ENCODE measurements at places on chromosomes 5 and 9.
A peak's percentile ranks its signal among the peaks of the same experiment; 100 is the strongest.

GRCh38 chr9:123807251-123807650 lies 122.7 kb downstream of the DENND1A start:
- no peak for DNase-seq

GRCh38 chr9:132699956-132700355 lies 29.7 kb downstream of the GTF3C4 start:
- DNase-seq, result no peak

- no peak for DNase-seq
These were observed 57.9 kb downstream of the NDST1 start for GRCh38 chr5:150565868-150566267.

DNA sequence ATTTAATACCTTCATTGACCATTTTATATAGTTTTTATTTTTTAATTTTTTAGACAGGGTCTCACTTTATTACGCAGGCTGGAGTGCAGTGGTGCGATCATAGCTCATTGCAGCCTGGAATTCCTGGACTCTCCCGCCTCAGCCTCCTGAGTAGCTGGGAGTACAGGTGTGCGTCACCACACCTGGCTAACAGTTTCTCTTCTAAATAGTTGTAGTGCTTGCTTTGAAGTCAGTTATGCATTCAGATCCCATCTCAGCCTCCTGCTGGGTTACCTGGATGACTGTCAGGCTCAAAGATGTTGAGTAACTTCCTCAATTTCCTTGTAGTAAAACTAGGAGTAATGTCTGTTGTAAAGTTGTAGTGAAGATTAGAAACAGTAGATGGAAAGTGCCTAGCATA lies 21.4 kb downstream of the SNX18 start:
- DNase-seq, result no peak

- no peak for DNase-seq
These were observed 69.7 kb downstream of the PRLR start for GRCh38 chr5:35160486-35161116.

- no peak for DNase-seq
These were observed 46.5 kb downstream of the GOLM1 start for GRCh38 chr9:86052556-86053468.

- peak; percentile 64 for DNase-seq
These were observed 52.9 kb downstream of the LRSAM1 start for GRCh38 chr9:127503947-127504886.

GRCh38 chr9:134357631-134358025 lies 31.4 kb downstream of the RXRA start:
- DNase-seq, result no peak

DNA sequence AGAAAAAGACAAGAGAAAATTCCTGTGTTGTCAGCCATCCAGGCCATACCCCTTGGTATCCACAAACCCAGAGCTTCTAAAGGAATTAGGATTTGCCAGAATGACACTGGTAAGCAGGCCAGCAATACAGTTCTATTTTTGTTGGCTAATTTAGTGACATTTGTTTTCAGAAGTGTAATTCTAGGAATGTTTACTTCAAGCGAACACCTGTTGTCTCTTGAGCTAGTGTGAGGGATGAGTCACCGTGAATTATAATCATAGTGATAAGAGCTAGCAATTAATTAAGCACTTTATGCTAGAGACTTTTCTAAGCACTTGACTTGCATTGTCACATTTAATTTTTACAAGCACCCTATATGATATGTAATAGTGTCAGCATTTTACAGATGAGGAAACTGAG lies 99.2 kb downstream of the PRKACG start:
- DNase-seq, result no peak

Data from stimulated activated CD8-positive, alpha-beta memory T cell treated with anti-CD3 and anti-CD28 coated beads, Interleukin-7, amount 100 ng/mL, for 4 hours (primary cell).